ENCODE measurements at places on chromosomes 11 and 22.

- no peak for DNase-seq
These were observed 46.5 kb downstream of the MYO7A start for GRCh38 chr11:77174559-77174958.

DNA sequence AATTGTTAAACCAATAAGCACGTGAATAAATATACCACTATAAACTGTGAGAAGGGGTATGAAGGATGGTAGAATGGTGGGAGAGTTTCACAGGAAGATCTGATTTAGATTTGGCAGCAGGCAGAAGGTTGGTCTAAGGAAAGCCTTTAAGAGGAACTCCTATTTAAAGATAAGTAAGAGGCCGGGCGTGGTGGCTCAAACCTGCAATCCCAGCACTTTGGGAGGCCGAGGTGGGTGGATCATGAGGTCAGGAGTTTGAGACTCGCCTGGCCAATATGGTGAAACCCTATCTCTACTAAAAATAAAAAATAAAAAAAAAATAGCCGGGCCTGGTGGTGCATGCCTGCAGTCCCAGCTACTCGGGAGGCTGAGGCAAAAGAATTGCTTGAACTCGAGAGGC is 45.8 kb upstream of the CXCR5 start:
- DNase-seq, result no peak

GRCh38 chr22:32411402-32411801 is 645 bp downstream of the RTCB start:
- DNase-seq, result no peak

DNA sequence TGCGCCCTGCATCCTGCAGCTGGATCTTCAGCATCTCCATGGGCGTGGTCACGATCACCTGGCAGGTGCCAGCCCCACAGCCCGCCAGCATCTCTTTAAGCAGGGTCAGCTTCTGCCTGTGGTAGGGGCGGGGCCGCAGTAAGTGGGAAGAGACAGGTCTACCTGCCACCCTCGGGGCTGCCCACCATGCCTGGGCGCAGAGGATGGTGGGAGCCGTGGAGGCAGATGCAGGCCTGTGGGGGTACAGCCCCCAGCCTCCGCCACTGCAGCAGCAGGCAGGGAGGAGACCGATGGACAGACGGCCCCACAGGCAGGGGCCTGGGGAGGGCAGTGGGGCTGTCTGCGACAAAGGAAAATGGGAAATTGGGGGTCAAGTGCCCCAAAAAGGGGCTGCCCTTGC is 3.0 kb upstream of the CEND1 start:
- DNase-seq, result no peak

- no peak for DNase-seq
These were observed 30.8 kb upstream of the PICK1 start for GRCh38 chr22:38026130-38027111.

DNA sequence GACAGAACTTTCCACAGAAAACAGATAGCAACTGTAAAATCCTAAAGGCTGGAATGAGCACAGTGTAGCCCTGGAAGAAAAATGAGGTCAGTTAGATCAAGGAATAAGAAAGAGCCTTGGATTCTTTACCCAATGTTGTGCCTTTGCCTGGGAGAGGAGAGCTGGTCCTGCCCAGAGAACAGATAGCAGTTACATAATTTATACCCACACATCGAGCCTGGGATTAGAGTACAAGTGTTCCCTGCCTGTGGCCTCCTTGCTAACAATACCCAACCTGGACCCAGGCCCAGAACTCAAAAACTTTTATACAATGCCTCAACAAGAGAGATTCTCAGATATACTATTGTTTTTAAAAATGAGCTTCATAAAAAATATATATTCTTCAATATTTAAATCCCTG is 1998.4 kb downstream of the LRRC4C start:
- no peak for DNase-seq

DNA sequence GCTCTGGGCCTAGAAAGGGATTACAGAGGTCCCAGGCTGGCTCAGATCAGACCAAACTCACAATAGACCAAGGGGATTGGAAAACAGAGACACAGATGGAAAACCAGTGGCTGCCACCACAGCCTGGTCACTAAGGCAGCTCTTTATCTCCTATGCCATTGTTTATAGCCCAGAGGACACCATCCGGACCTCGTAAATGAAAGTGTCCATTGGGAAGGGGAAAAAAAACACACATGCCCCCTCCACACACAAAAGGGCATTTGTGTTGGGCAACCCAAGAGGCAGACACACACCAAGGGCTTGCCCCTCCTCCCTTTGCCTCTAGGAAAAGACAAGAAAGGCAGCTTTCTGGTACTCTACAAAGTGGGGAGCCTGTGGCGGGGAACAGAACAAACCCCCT is 85.9 kb downstream of the GAB2 start:
- no peak for DNase-seq
